ENCODE measurements at places on chromosomes 3 and 15. TPM values are rescaled to one million over a fixed set of nuclear protein-coding genes. Genes with fewer than 3 reads are reported as not detected.

ESYT3 gene
- 1.1 TPM for polyA plus RNA-seq

DNA sequence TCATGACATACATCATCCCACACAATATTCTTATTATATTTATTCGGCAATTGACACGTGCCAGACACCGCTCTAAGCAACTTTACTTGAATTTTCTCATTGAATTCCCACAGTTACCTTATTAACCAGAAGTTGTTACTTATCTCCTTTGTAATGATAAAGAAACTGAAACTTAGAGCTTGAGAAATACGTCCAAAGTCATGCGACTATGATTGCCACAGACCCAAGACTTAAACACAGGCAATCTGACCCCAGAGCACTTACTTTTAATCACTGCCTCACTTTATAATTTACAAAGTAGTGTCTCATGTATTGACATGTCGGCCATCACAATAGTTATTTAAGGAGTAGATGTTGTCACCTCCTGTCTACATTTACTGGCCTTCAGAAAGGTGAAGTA lies 64.7 kb downstream of the ATP13A4 start:
- no peak for DNase-seq

DNA sequence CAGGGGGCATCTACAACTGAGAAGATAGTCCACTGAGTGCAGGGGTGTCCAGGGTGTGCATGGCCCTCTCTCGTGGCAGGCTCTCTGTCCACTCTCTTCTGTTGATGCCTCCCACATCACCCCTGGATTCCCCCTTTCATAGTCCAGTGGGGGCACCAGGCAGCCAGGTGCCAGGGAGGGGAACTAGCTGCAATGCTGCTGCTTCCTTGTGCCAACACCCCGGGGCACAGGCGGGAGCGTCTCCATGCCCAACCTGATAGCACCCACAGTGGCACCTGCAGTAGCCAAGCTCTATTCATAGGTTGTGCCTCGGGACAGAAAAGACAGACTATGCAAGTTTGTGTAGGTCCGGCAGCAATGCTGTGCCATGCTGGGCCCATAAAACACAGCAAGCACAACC lies 11.7 kb downstream of the DUOX2 start:
- no peak for DNase-seq

- DNase-seq, result no peak
These were observed 17.6 kb downstream of the RLBP1 start for GRCh38 chr15:89203705-89204273.

- no peak for DNase-seq
These were observed 376.8 kb upstream of the SEMA6D start for GRCh38 chr15:47340571-47340920.

Data from right renal pelvis (tissue), 4 donors.